ENCODE measurements at places on chromosomes 2 and 18. TPM values are rescaled to one million over a fixed set of nuclear protein-coding genes. Genes with fewer than 3 reads are reported as not detected.

TUBA3D gene
- total RNA-seq = not detected

RIOK3 gene
- total RNA-seq = 59.6 TPM

REEP1 gene
- total RNA-seq = 48.0 TPM

ZNF521 gene
- 67.1 TPM for total RNA-seq

SLC14A1 gene
- total RNA-seq = 1.3 TPM

ABCG5 gene
- total RNA-seq = not detected

DQX1 gene
- 0.04 TPM for total RNA-seq

TGFA gene
- 0.44 TPM for total RNA-seq

LOXHD1 gene
- total RNA-seq = 1.3 TPM

LINC00305 gene
- not detected for total RNA-seq

AMER3 gene
- total RNA-seq = 0.09 TPM

FBXO15 gene
- total RNA-seq = 0.89 TPM

GALNT14 gene
- total RNA-seq = 1.5 TPM

NEU2 gene
- not detected for total RNA-seq

Measured in muscle of leg (tissue), 16 donors.